ENCODE measurements at places on chromosomes 6 and 20.

DNA sequence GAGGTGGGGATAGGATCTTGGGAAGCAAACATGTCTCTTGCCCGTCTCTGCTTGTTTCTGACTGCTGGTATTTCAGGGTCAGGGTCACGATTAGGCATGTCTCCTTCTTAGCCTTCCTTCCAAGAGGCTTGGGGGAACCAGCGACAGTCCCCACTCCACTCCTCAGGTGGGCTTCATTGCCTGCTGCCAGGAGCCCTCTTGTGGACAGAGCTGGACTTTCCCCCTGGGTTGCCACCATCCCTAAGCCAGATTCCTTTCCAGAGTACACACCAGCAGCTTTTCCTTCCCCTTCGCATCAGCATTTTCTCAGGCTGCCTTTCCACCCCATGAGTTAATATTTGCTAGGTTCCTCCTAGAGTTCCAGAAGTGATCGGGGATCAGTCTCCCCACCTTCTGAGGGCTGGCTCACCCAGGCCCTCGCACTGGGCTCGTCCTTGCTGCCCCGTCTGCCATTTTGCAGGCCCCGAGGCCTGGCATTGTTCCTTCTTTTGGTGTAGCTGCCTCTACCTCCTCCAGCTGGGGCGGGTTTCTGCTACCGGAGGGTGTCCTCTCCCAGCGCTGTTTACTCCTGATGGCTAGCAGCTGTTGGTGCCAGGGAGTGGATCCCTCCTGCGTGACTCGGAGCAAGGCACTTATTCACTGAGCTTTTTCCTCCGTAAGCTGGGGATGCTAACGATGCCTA, 8.8 kb upstream of the C20orf144 start:
- DNase-seq: peak; percentile 74

DNA sequence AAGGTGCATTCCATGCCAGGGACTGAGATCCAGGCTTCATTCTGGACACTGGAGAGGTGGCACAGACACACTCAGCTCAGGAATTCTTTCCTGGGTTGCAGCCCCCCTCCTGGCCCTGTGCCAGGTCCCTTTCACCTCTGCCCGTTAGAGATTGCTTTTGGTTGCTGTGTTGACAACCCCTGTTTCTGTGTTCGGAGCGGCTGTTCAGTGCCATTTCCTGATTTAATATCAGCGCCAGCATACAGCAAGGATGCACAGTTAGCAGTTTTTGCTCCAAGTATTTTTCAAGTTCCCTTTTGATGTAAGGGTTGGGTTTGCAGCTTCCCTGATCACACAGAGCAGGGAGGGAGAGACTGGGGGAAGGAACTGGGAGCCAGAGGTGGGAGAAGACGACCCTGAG, 8.5 kb upstream of the MAFB start:
- no peak for DNase-seq

- DNase-seq: no peak
Observed at GRCh38 chr20:59784791-59785668, 148.4 kb downstream of the SYCP2 start.

GRCh38 chr6:86529635-86530034, 407.7 kb upstream of the HTR1E start:
- DNase-seq: no peak

DNA sequence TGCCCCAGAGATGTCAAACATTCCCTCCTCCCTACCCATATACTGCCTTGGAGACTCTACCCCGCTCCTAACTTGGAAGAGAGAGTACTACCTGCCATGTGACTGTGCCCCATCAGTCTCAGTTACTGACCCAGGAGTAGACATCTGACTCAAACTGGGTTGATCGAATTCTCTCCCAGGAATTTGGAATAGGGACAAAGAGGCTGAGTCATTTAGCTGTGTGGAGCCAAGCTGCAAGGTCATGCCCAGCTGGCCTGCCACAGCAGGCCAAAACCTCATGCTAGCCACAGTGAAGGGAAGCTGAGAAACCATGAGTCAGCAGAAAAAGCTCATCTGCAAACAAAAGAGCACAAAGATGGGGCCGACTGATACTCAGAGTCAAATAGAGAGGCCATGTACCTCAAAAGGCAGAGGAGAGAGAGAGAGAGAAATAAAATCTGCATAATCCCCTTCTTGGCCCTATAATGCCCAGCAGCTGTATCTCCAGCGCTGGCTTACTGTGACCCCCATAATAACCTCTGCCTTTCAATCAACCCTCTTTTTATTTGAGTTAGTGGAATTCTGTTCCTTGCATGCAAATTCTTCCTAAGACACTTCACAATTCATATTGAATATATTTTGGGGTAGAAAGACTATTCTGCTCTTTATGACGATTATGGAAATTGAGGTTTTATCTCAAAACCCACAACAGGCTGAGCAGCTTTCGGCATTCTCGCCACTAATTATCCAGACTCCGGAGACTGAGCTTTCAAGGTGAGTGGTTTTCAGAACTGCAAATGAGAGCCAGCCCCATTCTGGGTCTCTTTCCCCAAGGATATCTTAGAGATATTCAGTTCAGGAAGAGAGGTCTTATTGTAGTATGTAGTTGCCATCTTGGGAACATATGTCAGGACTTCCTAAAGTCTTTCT, 21.4 kb upstream of the AKIRIN2 start:
- peak; percentile 99 for DNase-seq

GRCh38 chr6:166683477-166683876, 56.4 kb upstream of the RPS6KA2 start:
- peak; percentile 71 for DNase-seq

- no peak for DNase-seq
Observed at GRCh38 chr20:46206992-46207549, 89.0 kb downstream of the CD40 start.

- DNase-seq: peak; percentile 50
Observed at GRCh38 chr6:145836170-145836569, 21.6 kb upstream of the FBXO30 start.

- no peak for DNase-seq
Observed at GRCh38 chr6:157104803-157105202, 218.5 kb downstream of the TMEM242 start.

- no peak for DNase-seq
Observed at GRCh38 chr6:3997177-3997770, 81.7 kb downstream of the FAM217A start.

DNA sequence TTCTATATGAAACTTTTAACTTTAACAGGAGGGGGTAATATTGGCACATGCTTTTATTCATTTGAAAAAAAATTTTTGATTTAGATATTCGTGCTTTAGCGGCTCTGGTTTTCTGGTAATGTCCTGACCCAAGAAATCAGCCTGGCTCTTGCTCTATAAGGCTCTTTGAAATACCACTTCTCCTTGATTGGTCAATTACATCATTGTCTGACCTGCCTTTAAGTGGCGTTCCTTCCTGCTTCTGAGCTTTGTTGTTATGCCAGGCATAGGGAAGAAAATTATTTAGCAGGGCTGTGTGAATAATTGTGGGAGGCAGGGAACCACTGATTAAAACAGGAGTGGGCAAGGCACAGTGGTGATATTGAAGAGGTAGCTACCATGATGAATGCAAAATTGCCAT, 3.9 kb downstream of the RNF144B start:
- DNase-seq: peak; percentile 50

GRCh38 chr20:46089417-46090388, at the start of gene NCOA5:
TSS of gene NCOA5 (minus strand) at chr20:46089962. CDS start at chr20:46079424, 10,538 bp downstream.
- peak; percentile 96 for DNase-seq

GRCh38 chr6:166950443-166950821, 5.9 kb downstream of the RNASET2 start:
- DNase-seq: no peak

GRCh38 chr6:34610819-34611477, 54.8 kb upstream of the SPDEF start:
- DNase-seq: peak; percentile 39

GRCh38 chr20:43442282-43442880, 15.3 kb upstream of the SRSF6 start:
- DNase-seq: peak; percentile 24

- no peak for DNase-seq
Observed at GRCh38 chr6:158619922-158620801, 24.4 kb downstream of the DYNLT1 start.

GRCh38 chr20:3719046-3719445, 6.6 kb upstream of the SIGLEC1 start:
- no peak for DNase-seq

DNA sequence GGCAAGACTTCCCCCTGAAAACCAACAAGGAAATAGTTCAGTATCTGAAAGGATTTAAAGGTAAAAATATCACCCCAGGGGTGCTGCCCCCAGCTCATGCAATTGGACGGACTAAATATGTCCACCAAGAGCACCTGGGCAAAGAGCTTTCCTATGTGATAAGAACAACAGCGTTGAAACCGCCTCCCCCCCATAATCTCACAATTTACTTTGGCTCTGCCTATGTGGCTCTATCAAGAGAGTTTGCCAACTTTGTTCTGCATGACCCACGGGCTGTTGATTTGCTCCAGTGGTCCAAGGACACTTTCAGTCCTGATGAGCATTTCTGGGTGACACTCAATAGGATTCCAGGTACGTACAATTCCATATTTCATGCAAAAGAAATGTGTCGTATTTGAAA, 35.8 kb downstream of the GCNT2 start:
- DNase-seq: no peak

DNA sequence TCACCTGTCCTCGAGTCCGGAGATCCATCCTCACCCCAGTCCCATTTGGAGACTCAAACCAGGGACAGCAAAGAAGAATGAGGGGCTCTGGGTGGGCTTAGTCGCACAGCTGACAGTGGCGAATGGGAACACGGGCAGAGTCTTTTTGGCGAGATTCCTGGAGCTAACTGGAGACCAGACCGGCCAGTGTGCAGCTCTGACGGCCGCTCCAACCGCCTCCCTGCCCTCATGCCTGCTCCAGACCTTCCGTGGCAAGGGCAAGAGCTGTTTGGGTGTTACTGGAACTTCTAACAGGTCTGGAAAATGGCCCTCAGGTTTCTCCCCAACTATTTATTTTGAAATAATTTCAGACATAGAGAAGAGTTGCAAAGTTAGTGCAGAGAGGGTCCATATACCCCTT, 75.6 kb downstream of the IRF4 start:
- DNase-seq: no peak

- no peak for DNase-seq
Observed at GRCh38 chr20:61810066-61810737, 255.5 kb downstream of the TAF4 start.

DNA sequence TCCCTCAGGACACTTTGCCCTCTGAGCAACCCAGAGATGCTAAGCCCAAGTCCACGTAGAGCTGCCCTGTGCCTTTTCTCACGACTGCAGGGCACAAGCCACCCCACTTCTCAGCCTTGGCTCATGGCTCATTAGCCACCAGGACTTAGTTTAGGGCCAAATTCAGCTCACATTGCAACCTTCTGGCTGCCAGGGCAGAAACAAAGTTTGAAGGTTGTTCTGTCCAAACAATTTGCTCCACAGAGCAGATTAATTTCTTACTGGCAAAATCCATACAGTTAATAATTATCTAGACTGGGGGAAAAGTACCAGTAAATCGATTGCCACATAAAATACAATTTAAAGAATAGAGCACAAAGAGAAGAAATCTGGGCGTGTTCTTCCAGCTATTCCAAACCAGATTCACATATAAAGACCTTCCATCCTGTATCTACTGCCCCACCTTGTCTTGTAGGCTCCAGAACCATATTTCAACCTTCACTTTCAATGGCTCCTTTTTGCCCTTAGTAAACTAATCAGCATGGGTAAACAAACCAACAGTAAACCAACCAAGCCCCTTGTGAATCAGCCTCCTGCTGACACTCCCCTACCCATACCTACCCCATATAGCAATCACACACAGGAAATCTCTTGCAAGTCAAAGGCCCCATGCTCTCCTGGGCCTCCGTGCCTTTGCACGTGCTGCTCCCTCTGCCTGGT, 101.9 kb downstream of the QRSL1 start:
- peak; percentile 69 for DNase-seq

GRCh38 chr20:24816431-24816830, 132.6 kb upstream of the CST7 start:
- peak; percentile 3 for DNase-seq
